Foreskin keratinocyte (primary cell): ENCODE measurements at places on chromosomes 16 and 17. TPM values are rescaled to one million over a fixed set of nuclear protein-coding genes. Genes with fewer than 3 reads are reported as not detected.

DNA sequence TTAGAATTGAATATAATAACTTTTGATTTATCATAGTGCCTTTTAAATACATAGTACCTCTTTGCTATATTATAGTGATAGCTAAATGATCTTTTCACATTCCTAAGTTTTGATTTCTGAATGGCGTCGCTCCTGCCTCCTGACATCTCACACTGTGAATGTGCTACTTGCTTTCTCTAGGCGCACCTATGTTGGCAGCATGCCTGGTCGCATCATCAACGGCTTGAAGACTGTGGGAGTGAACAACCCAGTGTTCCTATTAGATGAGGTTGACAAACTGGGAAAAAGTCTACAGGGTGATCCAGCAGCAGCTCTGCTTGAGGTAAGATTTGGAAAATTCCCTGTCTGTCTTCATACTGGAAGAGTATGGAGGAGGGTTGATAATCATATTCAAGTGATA is 29.8 kb upstream of the ABCC11 start:
- peak; percentile 44 for DNase-seq

Gene FZD2
- total RNA-seq = 11.0 and 12.6 TPM in 2 replicates

Gene CACNG4
- 0.17 and 0.18 TPM in 2 replicates for total RNA-seq

- no peak for DNase-seq
These were observed 26.8 kb downstream of the COG4 start for GRCh38 chr16:70496513-70496912.

DNA sequence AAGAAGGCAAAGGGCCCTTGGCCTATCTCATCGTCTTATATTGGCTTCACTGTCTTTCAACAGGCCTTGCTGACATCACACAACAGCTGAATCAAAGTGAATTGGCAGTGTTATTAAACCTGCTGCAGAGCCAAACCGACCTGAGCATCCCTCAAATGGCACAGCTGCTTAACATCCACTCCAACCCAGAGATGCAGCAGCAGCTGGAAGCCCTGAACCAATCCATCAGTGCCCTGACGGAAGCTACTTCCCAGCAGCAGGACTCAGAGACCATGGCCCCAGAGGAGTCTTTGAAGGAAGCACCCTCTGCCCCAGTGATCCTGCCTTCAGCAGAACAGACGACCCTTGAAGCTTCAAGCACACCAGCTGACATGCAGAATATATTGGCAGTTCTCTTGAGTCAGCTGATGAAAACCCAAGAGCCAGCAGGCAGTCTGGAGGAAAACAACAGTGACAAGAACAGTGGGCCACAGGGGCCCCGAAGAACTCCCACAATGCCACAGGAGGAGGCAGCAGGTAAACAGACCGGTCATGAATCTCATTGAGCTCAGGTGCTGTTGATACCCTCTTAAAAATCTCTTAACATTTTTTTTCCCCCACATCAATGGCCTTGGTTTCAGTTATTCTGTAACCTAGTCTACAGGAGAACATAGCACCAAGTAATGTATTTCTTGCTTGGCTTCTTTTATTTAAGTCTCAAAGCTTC is 64.7 kb downstream of the CDK12 start:
- DNase-seq = no peak

GRCh38 chr16:86805188-86805587 is 226.8 kb downstream of the FOXL1 start:
- DNase-seq = no peak

GRCh38 chr17:45388604-45389325 is 43.9 kb downstream of the ARHGAP27 start:
- no peak for DNase-seq

- DNase-seq = peak; percentile 77
These were observed 22.8 kb downstream of the FAM117A start for GRCh38 chr17:49741009-49741691.

GRCh38 chr17:50021681-50022370 is 26.8 kb upstream of the DLX3 start:
- DNase-seq = no peak

Gene C16orf54
- total RNA-seq = not detected in 2 replicates

Gene TEKT1
- not detected in 2 replicates for total RNA-seq

Gene CASKIN1
- total RNA-seq = 0.03 and 0.04 TPM in 2 replicates

- peak; percentile 82 for DNase-seq
These were observed 4.9 kb upstream of the NDRG4 start for GRCh38 chr16:58494981-58495520.

Gene SOST
- total RNA-seq = not detected in 2 replicates

DNA sequence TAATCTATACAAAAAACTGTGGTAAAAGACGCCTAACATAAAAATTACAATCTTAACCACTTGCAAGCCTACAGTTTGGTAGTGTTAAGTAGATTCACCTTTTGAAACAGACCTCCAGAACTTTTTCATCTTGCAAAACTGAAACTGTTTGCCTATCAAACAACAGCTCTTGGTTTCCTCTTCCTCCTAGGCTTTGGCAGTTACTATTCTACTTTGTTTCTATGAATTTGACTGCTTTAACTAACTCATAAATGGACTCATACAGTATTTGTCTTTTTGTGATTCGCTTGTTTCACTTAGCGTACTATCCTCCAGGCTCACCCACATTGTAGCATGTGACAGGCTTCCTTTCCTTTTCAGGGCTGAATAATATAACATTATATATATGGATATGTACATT is 97.0 kb downstream of the PRKCA start:
- no peak for DNase-seq

DNA sequence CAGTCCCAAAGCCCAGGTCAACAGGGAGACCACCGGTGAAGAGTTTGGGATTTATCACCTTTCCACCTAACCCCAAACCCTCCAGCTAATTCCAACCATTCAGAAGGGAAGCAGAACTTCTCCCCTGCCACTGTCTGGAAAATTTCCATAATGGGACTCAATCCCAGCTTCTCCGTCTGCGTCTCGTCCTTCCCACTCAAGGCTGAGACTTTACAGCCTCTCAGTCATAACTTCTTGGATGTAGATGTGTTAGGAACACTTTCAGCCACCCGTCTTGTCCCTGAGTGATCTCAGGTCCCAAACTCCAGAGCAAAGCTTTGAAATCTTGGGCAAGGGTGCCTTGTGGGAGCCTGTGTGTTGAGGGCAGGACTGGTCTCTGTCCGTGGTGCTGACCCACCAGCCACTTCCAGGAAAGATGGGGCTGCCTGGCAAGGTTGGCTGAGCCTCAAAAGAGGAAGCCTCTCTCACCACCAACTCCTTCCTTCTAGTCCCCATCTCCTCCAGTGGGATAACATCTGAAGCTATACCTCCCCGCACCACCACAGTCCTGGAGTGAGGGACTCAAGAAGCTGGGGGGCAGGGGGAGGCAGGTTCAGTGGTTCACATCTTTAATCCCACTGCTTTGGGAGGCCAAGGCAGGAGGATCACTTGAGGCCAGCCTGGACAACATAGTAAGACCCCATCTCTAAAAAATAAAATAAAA is 9.3 kb downstream of the GAS2L2 start:
- no peak for DNase-seq

- DNase-seq = no peak
These were observed 90.6 kb upstream of the CIBAR2 start for GRCh38 chr16:85202631-85203461.

DNA sequence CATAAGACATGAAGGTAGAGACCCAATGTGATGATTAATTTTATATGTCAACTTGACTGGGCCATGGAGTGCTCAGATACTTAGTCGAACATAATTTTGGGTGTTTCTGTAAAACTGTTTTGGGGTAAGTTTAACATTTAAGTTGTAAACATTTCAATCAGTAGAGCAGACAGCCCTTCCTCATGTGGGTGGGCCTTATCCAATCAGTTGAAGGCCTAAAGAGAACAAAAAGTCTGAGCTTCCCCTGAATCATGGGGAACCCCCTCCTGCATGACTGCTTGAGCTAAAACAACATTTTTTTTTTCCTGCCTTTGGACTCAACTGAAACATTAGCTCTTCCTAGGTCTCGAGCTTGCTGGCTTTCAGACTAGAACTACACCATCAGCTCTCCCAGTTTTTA is 327.3 kb upstream of the SOX9 start:
- no peak for DNase-seq

Gene WFDC1
- not detected in 2 replicates for total RNA-seq

Gene CDH13
- 88.5 and 93.3 TPM in 2 replicates for total RNA-seq

- DNase-seq = no peak
These were observed 48.8 kb downstream of the RPA1 start for GRCh38 chr17:1878419-1879121.

DNA sequence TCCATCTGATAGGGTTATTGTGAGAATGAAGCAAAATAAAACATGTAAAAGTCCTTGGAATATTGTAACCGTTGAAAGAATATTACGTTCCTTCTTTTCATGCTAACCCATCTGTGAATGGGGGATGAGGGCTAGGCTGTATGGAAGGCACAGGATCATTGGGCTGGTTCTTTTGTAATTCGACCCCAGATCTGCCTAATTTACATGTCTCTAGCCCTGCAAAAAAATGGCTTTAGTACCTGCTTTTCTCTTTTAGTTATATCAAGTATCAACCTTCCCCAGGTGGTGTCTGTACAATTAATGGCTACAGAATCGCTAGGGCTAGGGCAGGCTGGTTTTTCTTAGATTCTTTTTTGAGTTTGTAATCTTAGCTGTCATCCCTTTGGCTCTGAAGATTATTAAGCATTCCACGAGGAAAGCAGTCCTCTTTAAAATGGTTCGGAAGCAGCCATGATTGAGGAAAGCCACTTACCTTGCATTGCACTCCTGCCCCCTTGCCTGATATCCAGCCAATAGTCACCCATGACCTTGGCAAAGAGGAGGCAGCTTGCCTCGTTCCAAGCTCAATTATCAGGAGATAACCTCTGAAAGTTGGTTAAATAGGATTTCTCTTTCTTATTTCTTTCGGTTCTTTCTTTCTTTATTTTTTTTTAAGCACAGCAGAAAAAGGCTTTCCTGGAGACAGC is 153.9 kb upstream of the ZKSCAN2 start:
- no peak for DNase-seq

GRCh38 chr16:61277849-61278248 is 758.4 kb downstream of the CDH8 start:
- DNase-seq = no peak

GRCh38 chr17:5584383-5585286 is at the start of gene NLRP1:
NLRP1 (minus strand) TSS chr17:5584509; CDS start chr17:5583957, 552 bp downstream.
- DNase-seq = peak; percentile 100

GRCh38 chr17:64008346-64008745 is 10.2 kb downstream of the PRR29 start:
- DNase-seq = no peak

Gene KRT32
- not detected in 2 replicates for total RNA-seq

GRCh38 chr17:9672266-9672665 is 26.9 kb downstream of the USP43 start:
- no peak for DNase-seq

DNA sequence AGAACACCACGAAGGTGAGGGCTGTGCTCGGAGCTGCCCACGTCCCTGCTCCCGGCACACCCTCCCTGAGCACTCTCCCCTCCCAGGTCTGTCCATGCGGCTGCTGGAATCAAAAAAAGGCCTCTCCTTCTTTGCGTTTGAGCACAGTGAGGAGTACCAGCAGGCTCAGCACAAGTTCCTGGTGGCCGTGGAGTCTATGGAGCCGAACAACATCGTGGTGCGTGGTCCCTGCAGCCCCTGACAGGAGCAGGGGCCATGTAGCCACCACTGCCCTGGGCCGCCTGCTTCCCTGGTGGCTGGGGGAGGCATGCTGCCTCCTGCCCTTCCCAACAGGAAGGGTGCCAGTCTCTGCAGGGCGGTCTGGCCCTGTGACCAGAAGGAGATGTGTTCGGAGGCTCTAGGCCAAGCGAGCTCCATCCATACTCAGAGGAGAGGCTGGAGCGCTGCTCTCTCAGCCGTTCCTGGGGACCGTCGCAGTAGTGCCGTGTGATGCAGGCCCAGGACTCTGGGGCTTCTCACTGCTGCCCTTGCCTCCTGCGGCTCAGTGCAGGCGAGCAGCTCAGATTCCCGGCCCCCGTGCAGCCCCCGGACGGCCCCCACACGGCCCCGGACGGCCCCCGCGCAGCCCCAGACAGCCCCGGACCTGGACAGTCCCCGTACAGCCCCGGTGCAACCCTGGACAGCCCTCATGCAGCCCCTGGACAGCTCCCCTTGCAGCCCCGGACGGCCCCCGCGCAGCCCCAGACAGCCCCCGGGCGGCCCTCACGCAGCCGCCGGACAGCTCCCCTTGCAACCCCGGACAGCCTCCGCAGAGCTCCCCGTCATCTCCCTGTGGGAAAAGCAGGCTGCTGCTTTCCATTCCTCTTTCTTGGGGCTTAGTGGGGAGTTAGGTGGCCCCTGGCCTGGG is 20.5 kb downstream of the TCF25 start:
- DNase-seq = no peak

- DNase-seq = peak; percentile 96
These were observed 4.0 kb upstream of the CDC6 start for GRCh38 chr17:40283662-40284061.

DNA sequence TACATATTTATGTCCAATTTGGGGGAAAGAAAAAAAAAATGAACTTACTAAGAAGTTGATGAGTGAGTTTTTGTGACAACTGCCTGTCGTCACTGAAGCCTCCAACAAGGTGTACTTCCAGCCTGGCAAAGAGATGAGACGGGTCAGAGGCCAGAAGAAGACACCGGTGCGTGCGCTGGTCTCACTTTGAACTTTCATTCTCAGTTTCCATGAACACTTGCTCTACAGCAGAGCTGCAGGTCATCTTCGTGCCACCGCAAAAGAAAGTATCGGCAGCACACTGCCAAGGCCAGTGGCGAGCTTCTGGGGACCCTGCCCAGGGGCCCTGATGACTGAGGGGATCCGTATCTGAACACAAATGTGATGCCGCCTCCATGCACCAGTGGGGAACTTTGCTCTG is 11.6 kb downstream of the NTAN1 start:
- DNase-seq = no peak

DNA sequence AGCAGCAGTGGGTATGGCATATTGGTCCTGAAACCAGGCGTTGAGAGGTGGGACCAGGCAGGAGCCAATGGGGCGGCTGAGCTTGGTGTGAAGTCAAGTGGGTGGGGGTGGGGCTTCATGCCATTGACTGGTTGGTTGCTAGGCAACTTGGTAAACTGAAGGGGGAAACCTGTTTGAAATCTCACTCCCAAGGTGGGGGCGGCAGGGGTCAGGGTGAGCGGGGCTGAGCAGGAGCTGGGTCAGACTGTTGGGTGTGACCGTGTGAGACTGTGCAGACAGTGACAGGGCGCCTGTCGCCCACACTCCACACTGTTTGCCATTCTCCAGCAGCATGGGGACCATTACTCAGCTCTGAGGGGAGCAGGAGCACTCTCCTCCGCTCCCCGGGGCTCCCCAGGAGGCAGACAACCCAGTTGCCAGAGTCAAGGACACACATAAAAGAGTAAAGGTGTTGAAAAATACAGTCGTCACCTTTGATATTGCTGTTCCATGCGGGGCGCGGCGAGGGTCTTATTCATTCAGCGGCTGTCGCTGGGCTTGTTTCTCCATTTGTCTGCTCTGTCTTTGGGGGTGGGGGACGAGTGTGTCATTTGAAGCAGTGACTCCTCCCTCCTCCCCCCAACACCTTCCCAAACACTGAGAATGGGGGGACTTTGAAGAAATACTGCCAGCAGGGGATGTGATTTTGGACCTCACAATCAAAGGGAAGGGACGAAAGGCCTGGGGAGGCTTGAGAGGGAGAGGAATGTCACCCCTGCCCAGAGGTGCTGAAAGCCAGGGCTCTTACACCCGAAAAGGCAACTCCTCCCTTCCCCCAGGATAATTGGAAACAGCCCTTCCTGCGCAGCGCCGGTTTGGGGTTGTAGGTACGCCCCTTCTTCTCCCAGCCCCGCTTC is 1.2 kb upstream of the EFNB3 start:
- DNase-seq = no peak

- no peak for DNase-seq
These were observed 16.3 kb downstream of the SLC47A1 start for GRCh38 chr17:19549746-19550623.
